Activated T-cell treated with anti-CD3 and anti-CD28 coated beads, Interleukin-2, amount 50 U/mL, for 24 hours (primary cell): ENCODE measurements at places on chromosomes 12 and 14.

DNA sequence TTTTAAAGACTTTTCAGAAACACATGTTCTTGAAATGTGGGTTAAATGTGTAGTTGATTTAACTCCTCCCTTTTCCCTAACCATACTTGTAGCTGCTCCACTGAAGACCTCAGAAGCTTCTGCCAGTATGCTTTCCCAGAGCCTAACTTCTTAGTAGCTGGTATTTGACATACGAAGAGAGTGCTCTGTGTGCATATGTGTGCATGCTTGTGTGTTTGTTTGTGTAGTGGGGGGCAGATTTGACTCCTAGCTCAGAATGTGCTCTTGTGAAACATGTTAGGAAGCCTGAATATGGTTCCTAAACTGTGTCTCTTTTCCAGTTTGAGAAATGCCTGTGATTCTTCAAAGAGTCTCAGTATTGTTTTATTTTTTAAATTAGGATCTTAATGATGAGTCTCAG is 420.4 kb downstream of the PCNX1 start:
- no peak overlapping the region for H3K4me3 ChIP-seq
- peaks cover 33% of the 10 kb centered on the region for H3K36me3 ChIP-seq
- DNase-seq, result no peak
- H3K27me3 ChIP-seq, result no peaks in the 10 kb centered on the region
- H3K4me1 ChIP-seq, result peaks cover 84% of the 10 kb centered on the region

DNA sequence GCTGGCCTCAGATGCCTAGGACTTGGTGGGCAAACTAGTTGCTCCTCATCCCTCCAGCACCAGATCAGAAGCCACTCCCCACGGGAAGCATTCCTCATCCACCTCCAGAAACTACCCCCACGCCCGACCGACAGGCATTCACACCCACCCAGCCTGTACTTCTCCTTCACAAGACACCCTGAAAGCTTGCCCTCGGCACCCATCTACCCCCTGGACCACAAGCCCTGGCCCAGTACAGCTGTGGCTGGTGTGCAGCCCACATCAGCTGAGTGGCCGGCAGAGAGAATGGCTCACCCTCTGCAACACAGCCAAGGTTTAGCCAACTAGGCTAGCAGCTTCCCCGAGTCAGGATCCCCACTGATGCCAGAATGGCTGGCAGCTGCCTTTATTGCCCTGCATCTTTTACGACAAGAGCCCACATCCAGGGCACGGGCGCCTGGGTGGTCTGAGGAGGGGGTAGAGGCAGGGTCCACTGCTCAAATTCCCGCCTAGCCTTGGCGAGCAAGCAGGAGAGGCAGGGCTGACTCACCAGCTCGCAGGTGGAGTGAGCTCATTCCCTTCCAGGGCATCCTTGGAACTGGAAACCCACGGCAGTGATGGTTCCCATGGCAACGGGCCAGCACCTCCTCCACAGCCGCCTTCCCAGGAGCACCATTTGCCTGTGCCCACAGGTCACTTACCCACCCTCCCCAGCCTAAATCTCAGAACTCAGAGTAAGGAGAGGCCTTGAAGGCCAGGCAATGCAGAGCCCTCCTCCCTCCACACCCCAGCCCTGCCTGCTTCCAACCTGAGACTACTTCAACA is 17.1 kb downstream of the ACTN1 start:
- no peak for DNase-seq
- peaks cover 20% of the 10 kb centered on the region for H3K36me3 ChIP-seq
- peak overlapping the region; percentile 66 for H3K27ac ChIP-seq
- H3K4me3 ChIP-seq, result no peak overlapping the region
- H3K27me3 ChIP-seq, result no peaks in the 10 kb centered on the region

- H3K4me3 ChIP-seq, result no peak overlapping the region
- H3K27ac ChIP-seq, result no peak overlapping the region
- H3K27me3 ChIP-seq, result no peaks in the 10 kb centered on the region
- peaks cover under 1% of the 10 kb centered on the region for H3K4me1 ChIP-seq
These were observed 13.5 kb downstream of the HIP1R start for GRCh38 chr12:122848471-122849351.

GRCh38 chr12:104699489-104700190 is 242.9 kb downstream of the CHST11 start:
- H3K27ac ChIP-seq, result peak overlapping the region; percentile 75
- peak; percentile 45 for DNase-seq
- peaks cover 15% of the 10 kb centered on the region for H3K36me3 ChIP-seq
- H3K4me3 ChIP-seq, result no peak overlapping the region
- peaks cover 65% of the 10 kb centered on the region for H3K4me1 ChIP-seq

GRCh38 chr12:27493260-27493940 is 30.6 kb upstream of the PPFIBP1 start:
- no peak overlapping the region for H3K27ac ChIP-seq
- H3K27me3 ChIP-seq, result peaks cover 48% of the 10 kb centered on the region
- H3K36me3 ChIP-seq, result no peaks in the 10 kb centered on the region
- DNase-seq, result no peak
